Inflammatory macrophage (primary cell): ENCODE measurements at places on chromosomes 7 and 10.
A peak's percentile ranks its signal among the peaks of the same experiment; 100 is the strongest.

- DNase-seq: no peak
These were observed 153.7 kb upstream of the NPVF start for GRCh38 chr7:25381818-25382589.

- DNase-seq: no peak
These were observed 927.7 kb upstream of the MBL2 start for GRCh38 chr10:53700278-53700677.

GRCh38 chr7:20241911-20242261, 24.7 kb upstream of the MACC1 start:
- no peak for DNase-seq

DNA sequence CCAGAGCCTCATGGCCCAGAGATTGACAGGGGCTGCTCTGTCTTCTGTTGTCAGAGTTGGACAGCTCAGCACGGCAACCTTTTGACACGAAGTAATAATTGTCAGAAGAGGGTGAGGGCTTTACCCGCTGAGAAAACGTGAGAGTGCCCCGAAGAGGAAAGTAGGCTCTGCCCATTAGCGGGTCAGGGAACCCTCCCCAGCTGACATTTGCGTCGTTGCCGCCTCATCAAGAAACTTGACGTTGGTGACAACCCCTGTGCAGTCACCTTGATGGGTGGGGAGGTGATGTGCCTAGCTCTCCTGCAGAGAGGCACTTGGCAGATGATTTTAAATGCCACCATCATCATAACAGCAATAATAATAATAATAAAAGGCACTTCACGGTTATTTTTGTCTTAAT, 202.1 kb downstream of the USP6NL start:
- DNase-seq: no peak

- peak; percentile 61 for DNase-seq
These were observed 53.4 kb downstream of the CFAP58 start for GRCh38 chr10:104406715-104407650.

- DNase-seq: no peak
These were observed 26.5 kb upstream of the GPR141 start for GRCh38 chr7:37656913-37657530.

GRCh38 chr10:88553116-88553752, 29.9 kb downstream of the RNLS start:
- peak; percentile 73 for DNase-seq

- DNase-seq: no peak
These were observed 130.1 kb downstream of the NEBL start for GRCh38 chr10:20767028-20767427.

- no peak for DNase-seq
These were observed 70.2 kb downstream of the GRB10 start for GRCh38 chr7:50712252-50713122.

- DNase-seq: no peak
These were observed 22.6 kb upstream of the DLG5 start for GRCh38 chr10:77949167-77949566.
